ENCODE measurements at places on chromosomes 2 and 18. TPM values are rescaled to one million over a fixed set of nuclear protein-coding genes. Genes with fewer than 3 reads are reported as not detected.

- H3K4me1 ChIP-seq, result no peaks in the 10 kb centered on the region
- DNase-seq, result no peak
- no peak overlapping the region for H3K4me3 ChIP-seq
- H3K27ac ChIP-seq, result no peak overlapping the region
- no peaks in the 10 kb centered on the region for H3K36me3 ChIP-seq
Observed at GRCh38 chr18:49856496-49856895, 43.2 kb upstream of the ACAA2 start.

- no peak overlapping the region for H3K27ac ChIP-seq
- no peak overlapping the region for H3K4me3 ChIP-seq
- H3K36me3 ChIP-seq, result no peaks in the 10 kb centered on the region
- DNase-seq, result no peak
- peaks cover 3% of the 10 kb centered on the region for H3K4me1 ChIP-seq
Observed at GRCh38 chr18:44882163-44882868, 201.6 kb downstream of the SETBP1 start.

Gene KLHL14
- total RNA-seq, result not detected

- H3K27ac ChIP-seq, result no peak overlapping the region
- peak overlapping the region; percentile 2 for H3K4me3 ChIP-seq
- no peaks in the 10 kb centered on the region for H3K27me3 ChIP-seq
- peaks cover 8% of the 10 kb centered on the region for H3K4me1 ChIP-seq
Observed at GRCh38 chr2:239252801-239253200, 148.0 kb downstream of the HDAC4 start.

Gene PAX8
- 0.11 TPM for total RNA-seq

DNA sequence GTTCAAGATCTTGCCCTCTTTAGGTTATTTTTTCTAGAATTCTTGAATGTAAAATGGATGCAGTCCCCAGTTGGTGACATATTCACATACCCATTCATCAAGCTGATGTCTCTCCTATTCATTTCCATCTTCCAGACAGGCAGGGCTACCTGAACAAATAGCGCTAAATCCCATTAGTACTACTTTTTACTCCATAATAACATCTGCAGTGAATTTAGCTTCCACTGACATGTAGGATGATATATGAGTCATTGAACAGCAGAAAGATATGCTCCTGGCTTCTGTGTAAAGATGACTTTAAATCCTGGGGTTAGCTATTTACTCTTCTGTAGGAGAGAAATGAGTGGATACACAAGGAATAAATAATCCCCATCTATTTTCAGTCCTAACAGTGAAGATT is 194.7 kb downstream of the RND3 start:
- no peaks in the 10 kb centered on the region for H3K27me3 ChIP-seq
- H3K36me3 ChIP-seq, result no peaks in the 10 kb centered on the region
- no peak for DNase-seq

DNA sequence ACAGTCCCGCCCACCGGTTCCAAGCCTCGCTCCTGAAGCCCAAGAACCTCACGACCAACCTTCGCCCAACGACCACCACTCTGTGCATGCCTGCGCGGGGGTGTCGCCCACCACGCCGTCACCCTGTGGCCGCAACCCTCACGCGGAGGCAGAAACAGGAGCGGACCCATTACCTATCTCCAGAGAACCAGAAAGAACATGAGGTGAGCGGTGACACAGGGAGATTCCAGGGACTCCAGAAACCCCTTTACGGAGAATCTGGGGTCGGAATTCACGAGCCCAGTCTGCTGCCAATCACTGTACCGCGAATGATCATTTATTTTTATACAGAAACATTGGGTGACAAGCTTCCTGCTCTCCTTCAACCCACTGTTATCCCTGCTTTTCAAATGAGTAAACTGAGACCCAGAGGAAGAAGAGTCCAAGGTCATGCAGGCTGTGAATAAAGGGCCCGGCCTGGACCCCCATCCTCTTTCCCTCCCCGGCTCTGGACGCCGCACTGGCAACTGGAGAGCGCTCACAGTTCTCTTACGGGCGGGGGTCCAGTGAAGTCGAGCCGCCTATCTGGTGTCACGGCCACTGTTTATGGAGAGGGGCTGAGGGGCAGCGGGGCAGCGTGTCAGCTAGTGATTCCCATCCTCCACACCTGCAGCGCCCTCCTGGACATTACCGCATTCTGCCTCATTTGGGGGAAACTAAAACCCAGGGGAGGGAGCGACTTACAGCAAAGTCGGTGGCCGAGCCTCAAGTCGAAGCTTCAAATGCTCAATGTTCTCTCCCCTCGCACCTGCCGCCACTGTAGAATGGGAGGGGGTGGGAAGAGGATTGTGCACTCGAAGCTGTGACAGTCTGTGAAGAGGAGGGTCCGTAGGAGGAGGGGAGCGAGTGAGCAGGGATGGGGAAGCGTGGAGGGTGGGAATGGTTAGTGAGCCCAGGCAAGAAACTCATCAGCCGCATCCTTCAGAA is 723 bp upstream of the SLC30A3 start:
- no peak overlapping the region for H3K27ac ChIP-seq
- H3K4me1 ChIP-seq, result peaks cover 9% of the 10 kb centered on the region
- peaks cover 19% of the 10 kb centered on the region for H3K27me3 ChIP-seq
- H3K4me3 ChIP-seq, result peak overlapping the region; percentile 67
- DNase-seq, result no peak
- H3K36me3 ChIP-seq, result no peaks in the 10 kb centered on the region

- no peaks in the 10 kb centered on the region for H3K36me3 ChIP-seq
- DNase-seq, result no peak
- H3K27me3 ChIP-seq, result no peaks in the 10 kb centered on the region
- H3K4me1 ChIP-seq, result no peaks in the 10 kb centered on the region
Observed at GRCh38 chr18:50610349-50610748, 50.5 kb downstream of the MAPK4 start.

DNA sequence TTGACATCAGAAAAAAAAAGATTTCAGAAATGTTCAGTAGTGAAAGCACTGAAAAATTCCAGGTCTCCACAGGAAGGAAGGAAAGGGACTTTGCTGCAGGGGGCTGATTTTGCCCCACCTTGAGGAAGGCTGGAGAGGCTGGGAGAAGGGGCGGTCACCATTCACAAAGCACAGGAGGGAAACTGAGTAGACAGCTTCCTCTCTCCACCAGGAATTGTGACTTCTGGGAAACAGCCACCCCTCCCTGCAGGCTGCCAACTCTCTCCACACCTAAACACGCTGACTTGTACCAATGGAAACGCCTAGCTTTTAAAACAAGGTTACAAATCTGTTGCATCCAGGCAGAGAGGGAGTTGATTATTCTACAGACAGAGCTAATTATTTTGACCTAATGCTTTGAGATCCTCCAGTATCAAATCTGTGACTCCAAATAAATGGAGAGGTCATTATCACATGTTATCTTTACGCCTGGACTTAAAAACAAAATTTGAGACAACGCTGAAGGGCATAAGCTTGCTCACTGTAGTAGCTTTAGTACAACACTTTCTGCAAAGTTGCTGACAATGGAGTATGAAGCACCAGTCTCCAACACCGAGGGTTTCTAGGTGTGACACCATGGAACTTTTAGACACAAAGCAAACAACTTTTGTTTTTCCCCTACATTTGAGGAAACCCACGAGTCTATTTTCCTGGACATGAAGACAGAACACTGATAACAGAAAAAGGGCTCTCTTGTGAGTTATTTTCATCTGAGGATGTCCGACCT is 42.7 kb downstream of the EPHA4 start:
- no peaks in the 10 kb centered on the region for H3K27me3 ChIP-seq
- no peaks in the 10 kb centered on the region for H3K4me1 ChIP-seq
- no peaks in the 10 kb centered on the region for H3K36me3 ChIP-seq

Gene BMPR2
- total RNA-seq, result 47.8 TPM

Gene MRPL53
- 37.7 TPM for total RNA-seq

Gene B3GNT7
- 0.64 TPM for total RNA-seq

Gene TPRKB
- total RNA-seq, result 11.1 TPM

DNA sequence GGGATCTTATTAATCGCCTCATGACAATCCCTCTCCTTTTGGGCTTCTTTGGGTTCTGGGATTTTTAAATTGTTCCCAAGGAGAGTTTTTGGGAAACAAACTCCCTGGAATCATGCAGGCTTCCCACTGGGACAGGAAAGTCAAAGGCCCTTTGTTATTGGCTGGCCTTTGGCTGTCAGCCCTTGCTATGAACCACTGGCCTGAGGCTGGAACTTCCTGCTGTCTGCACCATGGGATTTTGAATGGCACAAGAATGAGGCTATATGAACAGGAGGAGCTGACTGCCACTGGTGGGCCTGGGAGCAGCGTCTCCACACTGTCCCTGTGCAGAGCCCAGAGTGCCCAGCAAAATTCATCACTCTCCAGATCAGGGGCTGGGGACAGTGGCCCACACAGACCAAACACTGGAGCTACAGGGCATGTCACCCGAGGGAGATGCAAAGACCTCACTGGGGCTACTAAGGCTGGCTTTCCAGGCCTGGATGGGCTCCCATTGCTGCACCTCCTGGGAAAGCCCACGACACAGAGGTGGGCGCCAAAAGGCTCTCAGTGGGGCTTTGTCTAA is 35.7 kb downstream of the STEAP3 start:
- peaks cover 10% of the 10 kb centered on the region for H3K36me3 ChIP-seq
- no peaks in the 10 kb centered on the region for H3K27me3 ChIP-seq
- no peak overlapping the region for H3K4me3 ChIP-seq
- H3K4me1 ChIP-seq, result no peaks in the 10 kb centered on the region
- DNase-seq, result no peak
- H3K27ac ChIP-seq, result no peak overlapping the region

DNA sequence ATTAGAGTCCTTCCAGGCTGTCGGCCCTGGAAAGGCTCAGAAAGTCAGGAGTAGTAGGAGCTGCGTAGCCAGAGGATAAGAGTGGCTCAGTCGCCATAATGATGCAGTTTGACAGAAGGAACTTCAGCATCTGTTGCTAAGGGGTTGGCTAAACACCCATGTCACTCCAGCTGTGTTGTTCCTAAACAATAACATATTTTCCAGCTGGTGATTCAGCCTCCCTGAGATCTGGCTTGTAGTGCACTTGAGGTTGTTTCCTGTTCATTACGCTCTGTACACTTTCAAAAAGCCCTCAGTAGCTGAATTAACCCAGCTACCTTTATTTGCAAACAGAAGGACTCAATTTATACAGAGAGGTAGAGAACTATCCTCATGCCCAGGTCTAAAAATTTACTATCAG is 39.7 kb upstream of the EPAS1 start:
- H3K36me3 ChIP-seq, result no peaks in the 10 kb centered on the region
- H3K27ac ChIP-seq, result no peak overlapping the region
- no peak for DNase-seq
- H3K4me1 ChIP-seq, result no peaks in the 10 kb centered on the region

DNA sequence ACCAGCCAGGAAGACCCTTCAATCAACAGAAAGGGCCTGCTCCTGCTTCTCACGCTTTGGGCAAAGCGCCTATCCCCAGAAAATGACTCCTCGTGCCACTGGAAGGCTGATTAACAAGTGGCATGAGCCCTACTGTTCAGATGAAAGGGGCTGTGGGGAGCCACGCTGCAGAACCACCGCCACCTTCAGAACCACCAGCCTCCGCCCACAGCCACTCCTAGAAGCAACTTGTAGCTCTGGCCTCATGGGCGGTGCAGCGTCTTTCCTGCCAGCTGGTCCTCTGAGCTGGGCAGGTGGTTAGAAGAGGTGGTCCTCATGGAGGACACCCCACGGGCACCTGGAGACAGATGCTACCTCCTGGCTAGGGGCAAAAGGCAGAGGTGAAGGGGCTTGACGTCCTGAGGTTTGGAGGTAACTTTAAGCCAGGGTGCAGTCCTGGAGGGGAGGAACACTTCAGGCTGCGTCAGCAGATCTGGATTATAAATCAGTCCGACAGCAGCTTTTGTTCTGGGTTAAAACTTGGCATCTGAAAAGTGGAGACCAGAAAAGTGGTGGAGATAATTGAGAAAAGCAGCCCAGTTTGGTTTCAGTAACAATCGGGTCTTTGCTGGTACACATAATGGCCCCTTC is 861 bp upstream of the SEMA4C start:
- peak overlapping the region; percentile 99 for H3K27ac ChIP-seq
- no peak for DNase-seq
- peak overlapping the region; percentile 98 for H3K4me3 ChIP-seq

Gene DLGAP1
- 2.0 TPM for total RNA-seq
